ENCODE measurements at places on chromosomes 12 and 14.

DNA sequence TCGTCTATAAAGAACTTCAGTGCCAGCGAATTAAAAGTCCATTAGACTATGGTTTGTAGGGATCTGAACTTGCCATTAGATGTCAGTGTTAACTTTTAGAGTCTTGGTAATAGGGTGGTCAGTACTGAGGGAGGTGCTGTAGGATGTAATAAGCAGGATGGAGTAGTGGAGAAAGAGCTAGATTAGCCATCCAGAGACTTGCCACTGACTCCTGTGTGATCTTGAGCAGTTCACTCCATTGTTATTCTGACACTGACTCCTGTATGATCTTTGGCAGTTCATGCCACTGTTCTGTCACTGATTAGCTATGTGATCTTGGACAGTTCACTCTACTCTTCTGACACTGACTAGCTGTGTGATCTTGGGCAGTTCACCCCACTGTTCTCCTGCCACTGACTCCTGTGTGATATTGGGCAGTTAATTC is 133.6 kb downstream of the TTLL5 start:
- no peak for DNase-seq

- no peak for DNase-seq
Measured at GRCh38 chr12:95014554-95014953, 11.1 kb upstream of the NDUFA12 start.

DNA sequence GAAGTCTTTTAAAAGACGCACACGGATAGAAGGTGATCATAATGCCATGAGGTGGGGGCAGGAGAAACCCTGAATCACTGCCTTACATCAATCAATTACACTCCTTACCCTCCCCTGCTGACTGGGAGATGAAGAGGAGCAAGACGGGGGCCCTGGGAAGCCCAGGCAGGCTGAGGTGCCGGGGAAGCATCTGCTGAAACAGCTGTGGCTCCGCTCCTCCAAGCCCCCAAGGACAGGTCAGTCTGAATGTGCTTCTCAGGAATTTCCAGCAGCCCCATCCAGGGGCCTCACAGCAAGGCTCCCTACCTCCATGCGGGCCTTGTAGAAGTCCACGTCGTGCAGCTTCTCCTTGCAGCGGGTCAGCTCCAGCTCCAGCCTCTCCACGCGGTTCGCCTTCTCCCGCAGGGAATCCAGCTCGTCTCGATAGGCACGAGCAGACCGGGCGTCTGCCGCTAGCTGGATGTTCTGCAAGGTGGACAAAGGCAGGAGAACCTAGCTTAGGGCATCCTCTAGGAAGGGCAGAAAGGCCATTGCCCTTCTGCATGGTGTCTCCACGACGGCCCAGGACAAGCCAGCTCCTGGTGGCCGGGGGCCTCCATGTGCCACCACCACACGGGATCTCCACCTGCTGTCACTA is 79.8 kb downstream of the CCDC88C start:
- DNase-seq = no peak

GRCh38 chr12:82964446-82964845 is 277.7 kb downstream of the TMTC2 start:
- no peak for DNase-seq

DNA sequence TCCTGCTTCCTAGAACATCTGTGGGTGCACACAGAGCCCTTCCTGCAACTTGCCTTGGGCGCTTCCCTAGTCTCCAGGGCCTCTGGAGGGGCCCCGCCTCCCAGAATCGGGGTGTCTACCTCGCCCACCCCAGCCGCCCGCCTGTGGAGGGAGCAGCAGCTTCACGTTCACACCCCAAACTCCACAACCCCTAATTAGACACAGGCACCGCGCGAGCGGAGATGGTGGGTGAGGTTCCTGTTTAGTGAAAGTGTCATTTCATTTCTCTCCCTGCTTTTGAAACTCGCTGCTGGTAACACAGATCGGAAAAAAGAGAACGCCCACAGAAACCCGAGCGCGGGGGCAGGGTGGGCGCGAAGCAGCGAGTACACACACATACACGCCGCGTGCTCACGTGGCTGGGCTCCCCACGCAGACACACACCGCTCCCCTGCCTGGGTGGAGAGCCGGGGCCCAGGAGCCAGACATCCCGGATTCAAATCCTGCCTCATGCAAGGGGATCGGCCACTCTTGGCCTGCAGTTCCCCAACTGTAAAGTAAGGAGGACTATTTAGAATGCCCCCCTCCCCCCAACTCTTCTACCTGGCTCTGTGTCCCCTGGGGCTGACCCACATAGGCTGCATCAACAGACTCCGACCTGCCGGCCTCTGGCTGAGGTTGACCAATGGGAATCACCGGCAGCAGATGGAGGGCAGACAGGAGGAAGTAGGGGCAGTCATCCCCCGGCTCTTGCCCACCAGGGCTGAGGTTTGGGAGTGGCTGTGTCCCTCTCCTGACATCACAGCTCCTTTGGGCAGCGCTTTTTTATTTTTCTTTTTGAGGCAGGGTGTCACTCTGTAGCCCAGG is 79.2 kb upstream of the NCOR2 start:
- no peak for DNase-seq

GRCh38 chr12:33575346-33575745 is 135.7 kb upstream of the SYT10 start:
- no peak for DNase-seq

DNA sequence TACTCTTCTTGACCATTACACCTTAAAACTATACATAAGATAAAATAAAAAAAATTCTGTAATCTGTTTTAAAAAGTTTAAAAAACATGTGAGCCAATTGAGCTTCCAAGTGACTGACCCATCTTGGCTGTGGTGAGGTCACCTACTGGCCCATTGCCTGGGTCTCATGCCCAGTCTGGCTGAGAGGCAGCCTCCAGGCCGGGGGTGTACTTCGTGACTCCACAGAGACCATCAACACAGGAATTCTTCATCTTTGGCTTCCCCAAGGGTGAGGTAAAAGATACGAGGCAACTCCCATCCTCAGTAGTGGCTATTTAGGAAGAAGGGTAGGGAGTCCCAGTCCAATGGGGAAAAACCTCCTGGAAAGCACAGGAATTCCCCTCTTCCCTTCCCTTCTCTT is 113.2 kb downstream of the APAF1 start:
- DNase-seq = no peak

DNA sequence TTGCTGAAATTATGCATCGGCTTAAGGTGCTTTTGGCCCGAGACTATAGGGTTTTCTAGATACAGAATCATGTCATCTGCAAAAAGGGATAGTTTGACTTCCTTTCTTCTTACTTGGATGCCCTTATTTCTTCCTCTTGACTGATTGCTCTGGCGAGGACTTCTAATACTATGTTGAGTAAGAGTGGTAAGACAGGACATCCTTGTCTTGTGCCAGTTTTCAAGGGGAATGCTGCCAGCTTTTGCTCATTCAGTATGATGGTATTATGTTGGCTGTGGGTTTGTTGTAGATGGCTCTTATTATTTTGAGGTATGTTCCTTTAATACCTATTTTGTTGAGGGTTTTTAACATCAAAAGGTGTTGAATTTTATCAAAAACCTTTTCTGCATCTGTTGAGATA is 8.3 kb downstream of the BMAL2 start:
- no peak for DNase-seq

GRCh38 chr14:96062506-96062905 is 23.3 kb downstream of the C14orf132 start:
- peak; percentile 15 for DNase-seq

GRCh38 chr14:104334424-104335161 is 196.2 kb downstream of the KIF26A start:
- DNase-seq = no peak

- no peak for DNase-seq
Measured at GRCh38 chr14:60344751-60345150, 95.7 kb downstream of the PPM1A start.

DNA sequence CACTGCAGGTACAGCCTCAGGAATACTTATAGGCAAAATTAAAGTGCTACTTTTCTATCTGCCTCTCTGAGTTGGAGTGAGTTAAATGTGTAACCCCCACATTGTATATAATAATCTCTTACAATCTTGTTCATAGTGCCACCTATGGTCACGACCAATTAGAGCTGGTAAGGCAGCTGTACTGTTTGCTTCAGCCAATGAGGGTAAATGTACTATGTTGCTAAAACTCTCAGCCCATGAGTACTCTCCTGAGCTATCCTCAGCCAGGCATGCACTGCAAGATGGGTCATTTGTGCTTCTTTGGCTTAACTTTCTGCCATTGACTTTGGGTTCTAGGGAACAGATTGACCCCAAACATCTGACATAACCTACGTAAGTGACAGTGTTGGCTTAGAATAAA is 15.0 kb upstream of the MDM2 start:
- no peak for DNase-seq

GRCh38 chr14:33847066-33847465 is 103.8 kb downstream of the EGLN3 start:
- no peak for DNase-seq

Data from right forelimb (tissue), 1 donor.